ENCODE measurements at places on chromosomes 16 and 17.

DNA sequence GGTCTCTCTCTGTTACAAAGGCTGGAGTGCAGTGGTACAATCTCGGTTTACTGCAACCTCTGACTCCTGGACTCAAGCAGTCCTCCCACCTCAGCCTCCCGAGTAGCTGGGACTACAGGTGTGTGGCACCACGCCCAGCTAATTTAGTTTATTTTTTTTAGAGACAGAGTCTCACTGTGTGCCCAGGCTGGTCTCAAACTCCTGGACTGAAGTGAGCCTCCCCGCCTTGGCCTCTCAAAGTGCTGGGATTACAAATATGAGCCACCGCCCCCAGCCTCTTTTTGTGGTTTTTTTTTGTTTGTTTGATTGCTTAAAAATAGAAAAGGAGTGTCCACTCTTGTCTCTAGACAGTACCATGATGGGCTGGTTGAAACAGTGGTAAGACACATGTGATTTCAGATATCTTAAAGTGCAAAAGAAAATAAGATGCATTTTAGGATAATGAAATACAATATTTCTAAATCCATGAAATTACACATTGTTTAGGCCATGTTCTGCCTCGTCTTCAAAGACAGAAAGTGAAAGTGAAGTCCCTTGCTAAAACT, 27.4 kb downstream of the KIAA0513 start:
- no peak for DNase-seq

- DNase-seq, result no peak
Observed at GRCh38 chr17:61321344-61321743, 78.3 kb upstream of the TBX2 start.

GRCh38 chr17:4938688-4939545, 929 bp downstream of the SLC25A11 start:
- no peak for DNase-seq

GRCh38 chr17:62937606-62938005, 28.4 kb upstream of the TANC2 start:
- no peak for DNase-seq

DNA sequence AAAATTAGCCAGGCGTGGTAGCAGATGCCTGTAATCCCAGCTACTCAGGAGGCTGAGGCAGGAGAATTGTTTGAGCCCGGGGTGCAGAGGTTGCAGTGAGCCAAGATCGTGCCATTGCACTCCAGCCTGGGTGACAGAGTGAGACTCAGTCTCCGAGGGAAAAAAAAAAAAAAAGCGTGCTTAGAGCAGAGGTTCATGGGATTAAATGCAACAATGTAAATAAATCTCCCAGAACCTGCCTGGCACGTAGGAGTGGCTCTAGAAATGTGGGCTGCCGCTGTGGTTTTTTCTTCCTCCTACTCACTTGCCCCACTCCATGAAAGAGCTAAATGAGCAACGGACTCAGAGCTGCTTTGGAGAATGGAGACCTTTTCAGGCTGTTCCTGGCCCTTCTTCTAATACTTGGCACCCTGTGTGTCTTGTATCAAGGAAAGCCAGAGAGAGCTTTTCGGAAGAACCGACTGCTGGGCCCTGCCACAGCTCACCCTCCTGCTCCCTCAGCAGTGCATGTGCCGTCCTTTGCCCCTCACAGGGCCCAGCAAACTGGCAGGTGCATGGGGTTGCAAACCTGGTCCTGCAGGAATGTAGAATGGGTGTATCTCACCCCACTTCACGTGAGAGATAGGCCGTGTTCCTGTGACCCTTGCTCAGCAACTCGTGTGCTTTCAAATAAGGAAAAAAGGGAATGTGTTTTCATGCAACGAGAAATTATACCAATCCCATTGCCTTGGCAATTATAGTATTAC, 52.0 kb downstream of the LDHD start:
- peak; percentile 53 for DNase-seq

- DNase-seq, result no peak
Observed at GRCh38 chr17:16486373-16487250, 5.4 kb downstream of the LRRC75A start.

DNA sequence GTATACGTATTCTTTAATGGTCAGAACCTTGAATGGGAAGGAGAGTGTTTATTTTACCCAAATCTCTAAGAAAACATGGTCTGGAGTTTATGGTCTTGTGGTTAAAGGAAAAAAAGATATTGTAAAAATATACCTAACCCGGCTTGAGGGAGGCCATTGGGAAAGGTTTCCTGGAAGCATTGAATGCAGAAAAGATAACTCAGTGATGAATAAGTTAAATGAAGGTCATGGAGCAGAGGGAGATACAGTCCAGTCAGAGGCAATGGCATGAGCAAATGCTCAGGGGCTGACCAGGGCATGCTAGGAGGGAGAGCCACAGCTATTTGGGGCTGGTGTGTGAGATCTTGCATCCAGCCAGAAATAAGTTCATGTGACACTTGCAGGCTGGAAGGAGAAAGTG, 430.4 kb upstream of the CDH5 start:
- no peak for DNase-seq
